Left cardiac atrium (tissue), 4 donors: ENCODE measurements at places on chromosomes 1 and 21. TPM values are rescaled to one million over a fixed set of nuclear protein-coding genes. Genes with fewer than 3 reads are reported as not detected.

GRHL3 gene
- total RNA-seq = not detected

TTC24 gene
- total RNA-seq = not detected

- no peak for DNase-seq
Measured at GRCh38 chr1:219171192-219171935, 2.3 kb upstream of the LYPLAL1 start.

DNA sequence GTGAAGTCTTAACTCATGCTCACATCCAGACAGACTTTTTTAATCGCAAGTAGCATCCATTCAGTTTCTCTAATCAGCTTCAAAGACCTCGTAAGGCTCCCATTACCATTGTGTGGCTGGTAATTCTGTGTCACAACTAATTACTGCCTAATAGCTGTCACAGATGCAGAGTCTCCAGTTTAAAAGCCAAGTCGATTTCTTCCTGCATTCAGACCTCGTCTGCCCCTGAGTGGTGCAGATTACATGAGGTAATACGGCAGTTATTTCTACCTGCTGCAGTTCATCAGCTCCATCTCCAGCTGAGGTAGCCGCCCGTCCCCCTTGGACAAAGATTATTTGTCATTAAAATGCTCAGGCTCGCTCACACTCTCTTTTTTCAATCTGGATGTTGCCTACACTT, 34.4 kb upstream of the OLIG2 start:
- no peak for DNase-seq
